ENCODE measurements at places on chromosomes 3 and 15. TPM values are rescaled to one million over a fixed set of nuclear protein-coding genes. Genes with fewer than 3 reads are reported as not detected.

MAP1A gene
- 0.68 TPM for total RNA-seq

GPR160 gene
- 8.2 TPM for total RNA-seq

ZNF501 gene
- 2.7 TPM for total RNA-seq

EAF2 gene
- 13.9 TPM for total RNA-seq

ROBO2 gene
- total RNA-seq, result not detected

RHOV gene
- total RNA-seq, result 0.45 TPM

GOLGA8Q gene
- total RNA-seq, result 0.82 TPM

ZBED2 gene
- total RNA-seq, result 123 TPM

WDR93 gene
- total RNA-seq, result not detected

GOLGA6C gene
- total RNA-seq, result not detected

MNS1 gene
- 0.70 TPM for total RNA-seq

LEKR1 gene
- 2.4 TPM for total RNA-seq

PLSCR2 gene
- not detected for total RNA-seq

SCAANT1 gene
- not detected for total RNA-seq

CP gene
- total RNA-seq, result not detected

FBXL22 gene
- 0.52 TPM for total RNA-seq

FAN1 gene
- 15.4 TPM for total RNA-seq

AGBL1 gene
- not detected for total RNA-seq

MYRIP gene
- total RNA-seq, result not detected

SERINC4 gene
- total RNA-seq, result 0.08 TPM

ANKRD63 gene
- not detected for total RNA-seq

OSBPL10 gene
- 5.5 TPM for total RNA-seq

SAXO2 gene
- 0.76 TPM for total RNA-seq

MYZAP gene
- not detected for total RNA-seq

CTNNB1 gene
- total RNA-seq, result 132 TPM

NEO1 gene
- total RNA-seq, result 4.7 TPM

ALDH1A3 gene
- not detected for total RNA-seq

DZIP3 gene
- 17.0 TPM for total RNA-seq

CPLX3 gene
- total RNA-seq, result 0.19 TPM

LRRN1 gene
- total RNA-seq, result 3.3 TPM

SCN10A gene
- not detected for total RNA-seq

GPR149 gene
- total RNA-seq, result not detected

CAMKV gene
- total RNA-seq, result 1.6 TPM

CYP1A2 gene
- not detected for total RNA-seq

TLR9 gene
- total RNA-seq, result 0.85 TPM

SERPINI1 gene
- 1.1 TPM for total RNA-seq

MESP2 gene
- total RNA-seq, result not detected

CATSPER2 gene
- total RNA-seq, result 0.91 TPM

ANKRD28 gene
- 33.1 TPM for total RNA-seq

LINGO1 gene
- total RNA-seq, result not detected

PPM1L gene
- 2.0 TPM for total RNA-seq

ADPRH gene
- total RNA-seq, result 6.0 TPM

Measured in activated naive CD8-positive, alpha-beta T cell treated with anti-CD3 and anti-CD28 coated beads for 36 hours (primary cell).